ENCODE measurements at places on chromosomes 13 and 19.

GRCh38 chr13:111923991-111924677, 142.8 kb upstream of the SOX1 start:
- no peak for DNase-seq

- no peak for DNase-seq
These were observed 1.6 kb downstream of the ACTL9 start for GRCh38 chr19:8696993-8697392.

GRCh38 chr13:28716511-28716910, 2.3 kb downstream of the SLC46A3 start:
- DNase-seq = no peak

DNA sequence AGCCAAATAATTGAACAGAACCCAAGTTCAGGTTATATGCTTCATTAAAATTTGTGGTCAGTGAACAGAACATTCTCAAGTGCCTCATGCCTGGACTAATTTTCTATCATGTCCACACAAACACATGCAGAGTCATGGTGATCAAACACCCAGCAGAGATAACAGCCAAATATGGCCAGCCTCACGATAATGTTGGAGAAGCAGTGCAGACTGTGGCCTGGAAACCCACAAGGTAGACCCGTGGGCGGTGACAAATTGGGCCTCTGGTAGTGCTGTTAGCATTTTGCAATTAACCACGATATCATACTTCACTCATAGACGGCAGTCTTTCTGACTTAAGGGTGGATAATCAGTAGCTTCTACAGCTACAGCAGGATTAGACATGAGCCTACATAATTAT, 35.0 kb upstream of the VWA8 start:
- DNase-seq = no peak

DNA sequence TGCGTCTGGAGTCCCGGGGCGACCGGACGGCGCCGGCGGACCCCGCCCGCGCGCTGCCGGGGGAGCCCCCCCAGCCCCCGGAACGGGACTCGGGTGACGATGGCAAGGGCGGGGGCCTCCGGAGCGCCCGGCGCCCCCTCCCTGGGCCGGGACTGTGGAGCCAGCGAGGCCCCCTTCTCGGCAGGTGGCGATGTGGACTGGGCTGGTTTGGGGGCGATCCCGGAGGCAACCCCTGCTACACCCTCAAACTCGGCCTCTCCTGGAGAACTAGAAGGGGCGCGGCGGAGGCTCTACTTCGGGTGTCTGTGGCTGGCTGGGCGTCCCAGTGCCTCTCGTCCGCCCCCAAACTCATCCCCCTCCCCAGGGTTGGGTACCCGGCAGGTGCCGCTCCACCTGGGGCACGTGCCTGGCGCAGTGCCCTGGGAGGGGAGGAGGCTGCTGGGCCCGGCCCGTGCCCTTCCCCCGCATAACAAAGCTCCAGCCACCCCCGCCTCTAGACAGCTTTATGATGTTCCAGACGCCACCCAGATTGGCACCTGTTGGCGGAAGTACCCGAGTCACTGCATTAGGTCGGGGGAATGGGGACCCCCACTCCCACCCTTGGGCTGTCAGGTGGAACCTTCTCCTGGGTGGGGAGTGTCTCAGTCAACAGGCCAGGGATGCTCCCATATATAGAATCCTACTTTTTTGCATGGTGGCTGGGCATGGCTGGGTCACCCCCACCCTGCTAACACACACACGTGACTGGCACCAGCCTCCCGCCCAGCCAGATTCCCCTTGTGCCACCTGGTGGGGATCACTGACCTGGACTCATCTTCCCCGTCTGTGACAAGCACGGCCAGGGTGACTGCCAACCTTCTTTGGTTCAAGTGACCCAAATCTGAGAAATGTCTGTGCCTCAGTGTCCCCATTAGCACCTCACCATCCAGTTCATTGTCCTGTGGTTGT, 722 bp downstream of the PKN1 start:
- DNase-seq = peak; percentile 62

DNA sequence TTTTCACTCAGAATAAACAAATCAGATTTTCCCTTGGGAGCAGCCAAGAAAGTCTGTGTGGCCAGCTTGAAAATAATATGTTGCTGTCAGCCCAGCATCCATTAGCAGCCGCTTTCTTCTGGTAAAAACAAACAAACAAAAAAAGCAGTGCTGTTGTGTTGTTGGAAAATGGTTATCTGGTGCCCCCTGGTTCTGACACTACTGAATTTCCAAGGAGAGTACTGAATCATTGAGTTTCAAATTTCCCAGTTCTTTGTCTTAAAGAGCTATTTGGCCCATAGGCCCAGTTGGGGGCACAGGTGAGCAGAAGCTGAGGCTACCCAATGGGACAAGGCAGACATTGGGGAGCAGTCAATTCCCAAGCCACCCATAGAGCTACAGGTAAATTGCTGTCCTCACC, 995.9 kb downstream of the UQCRFS1 start:
- no peak for DNase-seq

DNA sequence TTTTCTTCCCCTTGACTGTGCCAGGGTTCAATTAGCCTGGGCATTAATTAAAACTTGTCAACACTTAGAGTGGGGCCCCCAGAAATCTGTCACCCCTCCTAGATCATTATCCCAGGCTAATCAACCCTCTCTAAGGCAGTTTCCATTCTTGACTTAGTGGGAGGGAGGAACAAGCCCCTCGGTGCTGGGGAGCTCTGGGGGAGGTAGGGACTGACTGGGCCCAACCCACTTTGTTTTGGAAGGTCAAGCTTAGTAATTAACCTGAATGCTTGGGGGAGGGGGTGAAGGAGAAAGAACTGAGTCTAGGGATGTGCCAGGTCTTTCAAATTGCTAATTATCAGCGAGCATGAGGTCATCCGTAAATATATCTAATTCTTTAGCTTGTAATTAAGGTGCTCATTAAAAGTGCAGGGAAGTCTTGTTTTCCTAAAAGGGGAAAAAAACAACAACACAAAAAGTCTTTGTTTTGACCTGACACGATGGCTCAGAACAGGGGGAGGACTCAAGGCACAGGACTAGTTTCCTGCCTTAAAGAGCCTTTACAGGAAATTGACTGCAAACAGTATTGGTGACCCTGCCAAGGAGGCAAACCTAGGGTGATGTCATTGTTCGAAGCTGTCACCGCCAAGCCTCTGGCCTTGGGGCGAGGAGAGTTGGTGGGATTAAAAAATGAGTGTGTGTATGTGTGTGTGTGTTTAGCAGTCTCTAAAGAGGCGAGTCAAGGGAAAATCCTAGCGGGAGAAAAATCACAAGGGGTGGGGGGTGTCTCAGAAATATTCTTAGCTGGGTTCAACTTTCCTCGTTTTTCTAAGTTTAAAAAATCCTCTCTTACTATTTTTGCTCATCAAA, 19.4 kb downstream of the ACTN4 start:
- DNase-seq = no peak

DNA sequence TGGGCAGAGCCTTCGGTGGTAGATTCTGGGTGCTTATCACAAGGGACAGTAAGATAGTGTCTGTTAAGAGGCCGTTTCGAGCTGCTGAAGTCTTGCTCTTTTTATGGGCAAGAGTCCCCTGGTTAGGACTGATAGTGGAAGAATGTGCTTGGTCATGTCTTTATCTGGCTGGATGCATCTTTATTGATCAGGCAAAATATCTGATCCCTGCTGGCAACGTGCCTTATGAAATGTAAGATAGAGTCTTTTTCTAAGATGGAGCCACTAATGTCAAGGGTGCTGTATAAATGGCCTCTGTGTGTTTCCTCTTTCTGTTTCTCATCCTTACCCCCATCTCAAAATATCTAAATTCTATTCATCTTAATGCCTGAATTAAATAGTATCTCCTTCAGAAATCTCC, 53.3 kb downstream of the MYO16 start:
- DNase-seq = no peak

DNA sequence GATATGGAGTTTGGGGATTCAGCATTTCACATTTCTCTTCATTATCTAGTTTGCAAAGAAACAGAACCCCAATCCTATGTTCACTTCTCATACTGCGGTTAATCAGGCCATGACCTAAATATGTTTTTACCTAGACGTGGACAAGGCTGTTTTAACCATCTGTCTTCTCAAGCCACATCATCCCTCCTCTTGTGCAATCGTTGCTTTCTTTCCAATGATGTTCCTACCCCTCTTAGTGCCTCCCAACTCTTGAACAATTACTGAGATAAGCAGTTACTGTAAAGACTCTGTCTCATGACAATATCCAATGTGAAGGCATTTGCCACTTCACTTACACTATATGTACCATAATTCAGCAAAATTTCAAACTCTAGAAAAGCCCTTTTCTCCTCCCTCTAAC, 406.2 kb downstream of the LIG4 start:
- DNase-seq = no peak

DNA sequence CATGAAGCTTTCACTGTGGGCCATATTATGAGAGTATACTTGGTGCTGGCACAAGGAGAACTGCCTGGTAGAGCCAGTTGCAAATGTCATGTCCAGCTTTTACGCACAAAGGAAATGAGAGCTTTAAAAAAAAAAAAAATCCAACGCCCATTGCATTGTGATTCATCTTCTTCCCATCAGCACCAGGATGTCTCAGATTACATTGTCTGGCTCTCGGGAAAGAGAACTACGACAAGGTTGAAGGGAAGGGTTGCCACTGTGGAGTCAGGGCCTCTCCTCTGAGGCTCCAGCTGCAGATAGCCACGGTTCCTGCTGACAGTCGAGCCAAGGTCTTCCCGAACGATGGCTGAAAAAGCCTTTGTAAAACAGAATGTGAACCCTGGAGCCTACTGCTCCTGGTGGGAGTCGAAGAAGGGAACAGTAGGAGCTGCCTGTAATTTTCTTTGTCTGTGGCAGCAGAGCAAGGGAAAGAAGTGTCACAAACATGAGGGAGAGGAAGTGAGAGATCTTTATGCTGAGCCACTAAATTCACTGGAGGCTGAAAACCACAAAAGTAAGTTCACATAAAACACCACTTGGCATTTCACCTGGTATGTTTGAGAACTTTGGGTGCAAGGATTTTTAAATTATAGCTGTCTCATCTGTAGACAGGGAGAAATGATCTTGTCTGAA, 704.7 kb downstream of the DIAPH3 start:
- no peak for DNase-seq

- no peak for DNase-seq
These were observed 7.2 kb upstream of the PHF11 start for GRCh38 chr13:49488563-49488962.

GRCh38 chr13:111267205-111267604, 53.2 kb upstream of the TEX29 start:
- no peak for DNase-seq

DNA sequence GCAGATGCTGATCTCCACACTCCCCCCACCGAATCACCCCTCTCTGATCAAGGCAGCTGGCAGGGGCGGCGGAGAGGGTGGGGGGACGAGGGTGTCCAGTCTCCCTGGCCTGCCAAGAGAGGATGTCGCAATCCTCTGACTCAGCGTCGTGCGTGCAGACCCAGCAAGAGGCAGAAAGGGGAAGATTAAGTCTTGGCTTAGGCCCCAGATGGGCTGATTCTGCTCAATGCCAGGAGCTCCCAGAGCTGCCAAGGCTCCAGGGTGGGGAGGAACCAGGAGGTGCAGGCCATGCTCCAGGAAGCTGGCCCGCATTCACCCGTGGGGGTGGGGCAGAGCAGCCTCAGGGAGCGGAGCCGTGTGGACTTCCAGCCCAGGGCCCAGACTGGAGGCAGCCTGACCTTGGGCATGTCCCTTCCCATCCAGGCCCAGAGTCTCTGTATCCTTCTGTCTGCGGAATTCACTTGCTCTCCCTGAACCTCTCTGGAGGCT, 6.6 kb upstream of the BCL3 start:
- peak; percentile 90 for DNase-seq

- no peak for DNase-seq
These were observed 5.4 kb downstream of the COL4A2 start for GRCh38 chr13:110312339-110313031.

- DNase-seq = no peak
These were observed 10.3 kb downstream of the TRPM4 start for GRCh38 chr19:49167857-49168409.

GRCh38 chr13:25252225-25252624, 35.1 kb downstream of the MTMR6 start:
- DNase-seq = no peak

- no peak for DNase-seq
These were observed 1095.4 kb upstream of the PCDH20 start for GRCh38 chr13:62510906-62511655.

DNA sequence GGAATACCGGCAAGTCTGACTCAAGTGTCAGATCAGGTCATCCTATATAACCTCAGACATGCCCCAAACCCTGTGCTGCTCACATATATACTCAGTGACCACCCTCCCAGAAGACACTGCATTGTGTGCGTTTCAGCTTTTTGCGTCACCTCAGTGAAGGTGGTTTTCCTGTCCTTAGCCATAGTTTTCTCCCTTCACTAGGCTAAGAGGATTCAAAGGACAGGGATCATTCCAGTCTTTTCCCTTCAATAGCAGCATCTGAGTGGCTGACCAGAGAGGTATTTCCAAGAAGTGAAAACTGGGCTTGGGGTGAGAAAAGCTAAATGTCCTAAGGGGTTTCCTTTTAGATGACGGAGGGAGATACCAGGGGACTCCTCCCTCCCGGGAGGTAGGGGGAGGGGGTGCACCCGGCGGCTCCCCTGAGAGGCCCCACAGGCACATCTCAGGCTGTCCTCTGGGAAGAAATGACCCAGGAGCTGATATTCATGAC, 12.7 kb upstream of the OR10H1 start:
- no peak for DNase-seq

- DNase-seq = no peak
These were observed 298.3 kb downstream of the DIAPH3 start for GRCh38 chr13:59865398-59865797.

DNA sequence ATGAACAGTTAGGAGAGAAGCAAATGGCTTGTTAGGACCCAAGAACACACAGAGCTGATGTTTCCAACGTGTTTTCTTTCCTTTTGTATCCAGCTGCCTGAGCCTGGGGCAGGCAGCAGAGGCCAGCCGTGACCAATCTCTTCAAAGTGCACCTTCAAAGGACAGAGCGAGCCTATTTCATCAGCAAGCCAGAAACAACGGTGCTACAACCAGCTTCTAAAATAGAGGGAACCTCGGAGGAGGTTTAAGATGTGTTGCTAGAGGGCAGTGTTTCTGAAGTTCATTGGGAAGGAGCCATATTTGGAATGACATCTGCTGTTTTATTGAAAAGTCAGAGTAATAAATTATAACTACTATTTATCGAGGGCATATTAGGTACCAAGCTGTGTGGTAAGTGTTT, 56.2 kb upstream of the RFC3 start:
- no peak for DNase-seq

DNA sequence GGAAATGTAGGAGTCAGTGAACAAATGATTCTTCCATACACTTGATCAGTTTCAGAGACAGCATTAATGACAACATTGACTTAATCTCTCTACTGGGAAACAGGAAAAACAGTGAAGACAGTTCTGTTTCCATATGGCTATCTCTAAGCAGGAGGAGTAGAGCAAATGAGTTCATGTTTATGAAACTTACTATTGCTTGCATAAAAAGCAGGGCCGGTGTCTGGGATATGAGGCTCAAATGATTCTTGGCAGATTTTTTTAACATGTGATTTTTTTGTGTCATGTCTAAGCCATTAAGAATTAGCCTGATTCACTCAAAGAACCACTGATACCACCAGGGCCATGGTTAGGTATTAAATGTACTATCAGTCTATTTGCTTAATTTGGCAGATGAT, 141.9 kb downstream of the SLC7A1 start:
- no peak for DNase-seq

- no peak for DNase-seq
These were observed 5.8 kb upstream of the TLE2 start for GRCh38 chr19:3034656-3035541.
